ENCODE measurements at places on chromosomes 4 and X. TPM values are rescaled to one million over a fixed set of nuclear protein-coding genes. Genes with fewer than 3 reads are reported as not detected.

Gene CDS1
- total RNA-seq = 0.42 TPM

Gene TLR1
- 5.1 TPM for total RNA-seq

Gene IGFBP7
- 46.2 TPM for total RNA-seq

Gene OTUD6A
- total RNA-seq = not detected

Gene GRIA3
- 6.3 TPM for total RNA-seq

Gene ADH7
- not detected for total RNA-seq

Gene SLC38A5
- total RNA-seq = 0.59 TPM

Gene GBA3
- 15.4 TPM for total RNA-seq

Gene CLNK
- not detected for total RNA-seq

Gene STPG2
- total RNA-seq = 0.46 TPM

Gene FRMPD4
- total RNA-seq = not detected

Gene CSAG1
- total RNA-seq = not detected

Gene C4orf51
- total RNA-seq = not detected

Gene MAGEB1
- not detected for total RNA-seq

Gene MAGEA4
- total RNA-seq = not detected

Gene UGT2A1
- total RNA-seq = 1.00 TPM

Gene TEC
- 3.6 TPM for total RNA-seq

Gene GUF1
- 17.2 TPM for total RNA-seq

Gene NRK
- 0.02 TPM for total RNA-seq

Gene PABPC4L
- total RNA-seq = 0.06 TPM

Gene WDFY3
- total RNA-seq = 25.9 TPM

- no peak for DNase-seq
These were observed 10.8 kb upstream of the HERC5 start for GRCh38 chr4:88446124-88446523.

- no peak for DNase-seq
These were observed 25.7 kb downstream of the BOD1L1 start for GRCh38 chr4:13601848-13602247.

DNA sequence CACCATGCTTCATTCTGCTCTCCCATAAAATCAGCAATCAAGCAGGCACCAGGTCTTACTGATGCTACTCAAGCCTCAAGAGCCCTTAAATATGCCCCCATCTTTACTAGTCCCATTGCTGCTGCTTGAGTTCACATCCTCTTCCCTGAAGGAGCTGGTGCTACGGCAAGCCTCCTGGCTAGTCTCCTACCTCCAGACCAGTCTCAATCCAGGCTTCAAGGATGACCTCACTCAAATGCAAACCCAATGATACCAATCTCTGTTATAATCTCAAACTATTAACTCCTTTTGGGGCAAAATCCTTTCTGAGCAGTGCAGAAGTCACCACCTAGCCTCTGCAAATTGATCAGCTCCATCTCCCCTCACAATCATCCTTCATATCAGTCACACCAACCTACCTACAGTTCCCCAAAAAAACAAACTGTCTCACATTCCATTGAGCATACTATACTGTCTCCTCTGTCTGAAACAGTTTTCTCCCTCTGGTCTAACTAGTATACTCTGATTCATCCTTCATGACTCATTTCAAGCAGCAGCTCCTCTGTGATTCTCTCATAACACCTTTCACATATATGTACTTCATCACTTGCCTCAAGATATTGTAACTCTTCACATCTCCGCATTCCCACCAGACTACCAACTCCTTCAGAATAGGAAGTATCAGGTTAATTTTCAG, 30.0 kb downstream of the PAPSS1 start:
- DNase-seq = no peak

- DNase-seq = no peak
These were observed 12.1 kb downstream of the CXCL8 start for GRCh38 chr4:73752424-73752823.

GRCh38 chr4:18318682-18319388, 297.3 kb upstream of the LCORL start:
- peak; percentile 59 for DNase-seq

DNA sequence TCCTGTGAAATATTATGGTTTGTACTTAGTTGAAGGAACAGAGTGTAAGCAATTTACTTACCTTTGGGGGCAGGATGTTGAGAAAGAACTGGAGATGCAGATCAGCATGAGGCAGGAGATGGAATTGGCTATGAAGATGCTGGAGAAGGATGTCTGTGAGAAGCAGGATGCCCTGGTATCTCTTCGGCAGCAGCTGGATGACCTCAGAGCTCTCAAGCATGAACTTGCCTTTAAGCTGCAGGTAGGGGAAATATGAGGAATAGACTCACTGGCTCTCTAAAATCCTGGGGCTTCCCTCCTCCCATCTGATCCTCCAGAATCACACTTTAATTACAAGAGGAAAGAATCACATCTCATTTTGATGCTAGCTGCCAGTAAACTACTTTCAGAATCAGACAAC, 51.0 kb downstream of the GRSF1 start:
- DNase-seq = no peak

- no peak for DNase-seq
These were observed 4.8 kb downstream of the LRRC66 start for GRCh38 chr4:52015366-52015765.

DNA sequence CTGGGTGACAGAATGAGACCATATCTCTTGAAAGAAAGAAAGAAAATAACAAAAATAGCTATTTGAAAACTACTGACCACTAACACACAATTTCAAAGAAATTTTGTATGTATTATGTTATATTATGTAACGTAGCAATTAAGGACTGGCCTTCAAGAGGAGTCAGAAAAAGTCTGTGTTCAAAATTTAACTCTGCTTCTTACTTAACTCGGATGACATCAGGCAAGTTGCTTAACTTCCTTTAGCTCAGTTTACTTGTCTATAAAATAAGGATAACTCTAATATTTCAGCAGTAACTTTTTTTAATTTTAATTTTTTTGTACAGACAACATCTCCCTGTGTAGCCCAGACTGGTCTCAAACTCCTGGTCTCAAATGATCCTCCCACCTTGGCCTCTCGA, 14.6 kb upstream of the PRSS12 start:
- DNase-seq = no peak

- no peak for DNase-seq
These were observed 123.2 kb upstream of the IGFBP7 start for GRCh38 chr4:57233386-57233785.

GRCh38 chr4:20825505-20825904, 125.2 kb downstream of the PACRGL start:
- DNase-seq = no peak

- no peak for DNase-seq
These were observed 3.7 kb upstream of the SPARCL1 start for GRCh38 chr4:87532907-87533306.

DNA sequence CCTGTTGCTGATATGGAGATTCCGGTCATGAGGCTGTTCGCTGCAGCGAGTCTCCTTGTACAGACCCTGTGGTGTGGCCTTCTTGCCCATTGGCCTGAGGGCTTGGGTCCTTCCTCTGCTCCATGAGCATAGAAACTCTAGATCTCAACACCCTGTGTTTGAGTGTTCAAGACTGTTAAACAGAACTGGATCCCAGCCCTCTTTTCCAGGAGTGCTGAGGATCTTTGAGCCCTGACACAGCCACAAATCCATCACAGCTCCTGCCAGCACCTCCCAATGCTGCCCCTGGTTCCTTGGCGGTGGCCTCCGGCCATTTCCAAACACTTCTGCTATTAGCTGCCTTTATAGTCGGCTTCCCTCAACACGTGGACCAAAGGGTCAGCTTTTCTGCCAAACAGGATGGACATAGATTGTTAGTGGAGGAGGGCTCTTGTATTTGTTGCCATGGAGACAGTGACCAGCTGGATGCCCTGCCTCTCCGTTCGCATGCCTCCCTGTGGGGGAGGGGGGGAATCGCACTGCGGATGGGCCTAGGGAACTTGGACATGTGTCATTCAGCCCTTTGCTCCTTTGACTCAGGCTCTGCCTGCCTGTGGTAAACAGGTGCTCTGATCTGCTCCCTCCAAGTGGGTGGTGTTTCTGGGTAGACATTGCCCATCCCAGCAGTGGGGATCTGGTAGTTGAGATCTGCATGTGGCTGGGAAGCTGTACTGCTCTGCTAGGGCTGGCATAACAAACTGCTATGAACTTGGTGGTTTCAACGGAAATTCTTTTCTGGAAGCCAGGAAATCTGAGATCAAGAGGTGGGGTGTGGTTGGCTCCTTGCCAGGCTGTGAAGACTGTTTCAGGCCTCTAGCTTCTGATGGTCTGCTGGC, 6.9 kb upstream of the WDR1 start:
- no peak for DNase-seq

DNA sequence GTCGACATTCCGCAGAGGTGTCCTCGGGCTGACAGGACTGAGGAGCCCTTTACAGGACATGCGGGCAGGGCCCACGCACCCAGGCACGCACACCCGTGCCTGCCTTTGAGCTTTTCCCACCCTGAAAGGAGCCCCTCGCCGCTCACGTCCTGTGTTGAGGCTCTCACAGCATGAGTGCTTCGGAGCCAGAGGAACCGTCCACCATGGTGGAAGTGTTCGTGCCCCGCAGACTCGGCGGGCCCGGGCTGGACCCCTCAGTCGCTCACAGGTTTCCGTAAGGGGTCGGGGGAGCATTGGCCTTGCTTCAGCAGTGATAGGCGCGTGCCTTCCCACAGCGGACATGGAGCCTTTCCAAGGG, 36.9 kb downstream of the PIGG start:
- no peak for DNase-seq

- DNase-seq = no peak
These were observed 78.3 kb downstream of the CHIC2 start for GRCh38 chr4:53986062-53986461.

GRCh38 chr4:165635951-165636350, 237.1 kb upstream of the TLL1 start:
- DNase-seq = no peak

DNA sequence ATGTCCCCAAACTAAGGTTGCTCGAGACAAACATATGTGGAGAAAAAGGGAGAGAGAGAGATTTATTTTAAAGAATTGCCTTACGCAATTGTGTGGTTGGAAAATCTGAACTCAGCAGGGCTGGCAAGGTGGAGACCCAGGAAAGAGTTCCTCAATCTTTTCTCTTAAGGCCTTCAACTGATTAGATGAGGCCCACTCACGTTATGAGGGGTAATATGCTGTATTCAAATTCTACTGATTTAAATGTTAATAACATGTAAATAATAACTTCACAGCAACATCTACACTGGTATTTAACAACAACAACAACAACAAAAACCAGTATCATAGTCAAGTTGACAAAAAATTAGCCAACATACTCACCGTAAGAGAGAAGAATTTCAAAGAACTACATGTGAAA, 14.6 kb downstream of the SERPINA7 start:
- DNase-seq = no peak

GRCh38 chr4:184268584-184269160, 51.0 kb upstream of the ENPP6 start:
- no peak for DNase-seq

- no peak for DNase-seq
These were observed 77.6 kb downstream of the MXRA5 start for GRCh38 chrX:3268829-3269228.

- no peak for DNase-seq
These were observed 14.9 kb downstream of the SNX12 start for GRCh38 chrX:71053217-71053621.

DNA sequence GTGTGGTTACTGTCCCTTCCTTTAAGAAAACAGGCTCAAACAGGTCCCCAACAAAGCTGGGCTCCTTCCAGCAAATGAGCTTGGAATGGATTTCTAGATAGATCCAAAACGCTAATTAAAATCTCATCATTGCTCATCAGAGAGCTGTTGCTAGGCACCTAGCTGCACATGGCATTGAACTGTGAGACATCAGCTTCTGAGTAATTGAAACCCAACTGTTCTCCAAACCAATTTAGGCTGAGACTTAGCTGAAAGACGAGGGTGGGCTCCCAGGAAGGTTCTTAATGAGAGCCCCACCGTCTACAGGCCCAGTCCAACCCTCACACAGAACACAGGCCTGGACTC, 59.1 kb downstream of the FAM184B start:
- DNase-seq = no peak

DNA sequence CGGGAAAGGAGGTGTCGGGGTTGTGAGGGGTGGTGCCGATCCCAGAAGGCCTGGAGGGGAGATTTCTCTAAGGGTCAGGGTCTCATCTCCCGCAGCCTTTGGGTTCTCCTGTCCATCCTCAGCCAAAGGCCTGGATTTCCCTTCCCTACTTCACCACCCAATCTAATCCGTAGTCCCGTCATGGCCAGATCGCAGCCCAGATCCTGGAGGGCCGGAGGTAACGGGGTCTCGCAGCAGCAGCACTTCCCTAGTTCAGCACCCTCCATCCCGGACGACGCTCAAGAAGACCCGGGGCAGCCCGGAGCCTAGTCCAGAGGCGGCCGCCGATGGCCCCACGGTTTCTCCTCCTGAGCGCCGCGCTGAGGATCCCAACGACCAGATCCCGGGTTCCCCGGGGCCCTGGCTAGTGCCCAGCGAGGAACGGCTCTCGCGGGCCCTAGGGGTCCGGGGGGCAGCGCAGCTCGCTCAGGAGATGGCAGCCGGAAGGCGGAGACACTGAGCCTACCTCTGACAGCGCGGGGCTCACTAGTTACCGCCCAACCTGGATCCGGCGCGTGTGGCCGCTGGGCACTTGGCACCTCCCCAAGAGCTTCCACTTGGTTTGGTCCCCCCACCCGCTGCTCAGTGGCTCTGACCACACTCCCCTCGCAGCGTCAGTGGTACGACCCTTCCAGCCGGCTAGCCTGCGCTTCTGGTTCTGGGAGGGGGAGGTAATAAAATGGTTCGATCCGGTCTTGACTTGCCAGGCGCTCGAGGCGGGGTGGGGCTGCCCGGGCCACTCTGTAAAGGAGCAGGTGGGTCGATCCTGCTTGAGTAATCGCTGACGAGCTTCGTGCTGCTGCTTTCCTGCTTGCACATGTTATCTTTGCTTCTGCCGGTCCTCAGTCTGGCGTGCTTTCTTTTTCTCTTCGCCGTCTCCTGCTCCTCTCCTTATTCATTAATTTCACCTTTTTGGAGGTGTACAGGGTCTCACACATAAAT, 3.6 kb downstream of the MAGIX start:
- DNase-seq = peak; percentile 69

- no peak for DNase-seq
These were observed 7.0 kb downstream of the PNMA3 start for GRCh38 chrX:153063315-153063714.

GRCh38 chr4:107890779-107891178, 40.6 kb upstream of the CYP2U1 start:
- DNase-seq = no peak
